CD8-positive, alpha-beta memory T cell (primary cell): ENCODE measurements at places on chromosomes 4 and X. TPM values are rescaled to one million over a fixed set of nuclear protein-coding genes. Genes with fewer than 3 reads are reported as not detected.
A peak's percentile ranks its signal among the peaks of the same experiment; 100 is the strongest.

DNA sequence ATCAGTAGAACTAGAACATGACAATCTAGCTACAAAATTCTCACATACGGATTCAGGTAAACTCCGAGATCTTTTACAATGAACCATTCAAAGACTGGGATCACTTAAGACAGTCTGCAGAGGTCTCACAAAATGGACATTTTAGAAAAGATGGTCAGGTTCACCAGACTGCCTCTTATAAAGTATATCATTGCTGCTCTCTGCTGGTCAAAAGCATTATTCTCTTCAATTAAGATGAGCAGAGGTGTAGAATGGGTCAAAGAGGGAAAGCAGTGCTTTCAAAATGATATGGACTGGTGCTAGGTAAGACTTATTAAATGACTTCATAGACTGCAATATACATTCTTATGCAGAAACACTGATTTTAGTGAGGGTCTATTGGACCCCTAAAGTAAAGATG is 434.7 kb downstream of the PACRGL start:
- no peak overlapping the region for H3K4me3 ChIP-seq
- no peak overlapping the region for H3K27ac ChIP-seq
- DNase-seq: no peak
- no peaks in the 10 kb centered on the region for H3K27me3 ChIP-seq
- H3K4me1 ChIP-seq: no peaks in the 10 kb centered on the region

GRCh38 chr4:79857811-79858210 is 215.2 kb downstream of the ANTXR2 start:
- H3K27ac ChIP-seq: no peak overlapping the region
- DNase-seq: no peak
- H3K36me3 ChIP-seq: no peaks in the 10 kb centered on the region
- no peak overlapping the region for H3K4me3 ChIP-seq
- no peaks in the 10 kb centered on the region for H3K27me3 ChIP-seq

DNA sequence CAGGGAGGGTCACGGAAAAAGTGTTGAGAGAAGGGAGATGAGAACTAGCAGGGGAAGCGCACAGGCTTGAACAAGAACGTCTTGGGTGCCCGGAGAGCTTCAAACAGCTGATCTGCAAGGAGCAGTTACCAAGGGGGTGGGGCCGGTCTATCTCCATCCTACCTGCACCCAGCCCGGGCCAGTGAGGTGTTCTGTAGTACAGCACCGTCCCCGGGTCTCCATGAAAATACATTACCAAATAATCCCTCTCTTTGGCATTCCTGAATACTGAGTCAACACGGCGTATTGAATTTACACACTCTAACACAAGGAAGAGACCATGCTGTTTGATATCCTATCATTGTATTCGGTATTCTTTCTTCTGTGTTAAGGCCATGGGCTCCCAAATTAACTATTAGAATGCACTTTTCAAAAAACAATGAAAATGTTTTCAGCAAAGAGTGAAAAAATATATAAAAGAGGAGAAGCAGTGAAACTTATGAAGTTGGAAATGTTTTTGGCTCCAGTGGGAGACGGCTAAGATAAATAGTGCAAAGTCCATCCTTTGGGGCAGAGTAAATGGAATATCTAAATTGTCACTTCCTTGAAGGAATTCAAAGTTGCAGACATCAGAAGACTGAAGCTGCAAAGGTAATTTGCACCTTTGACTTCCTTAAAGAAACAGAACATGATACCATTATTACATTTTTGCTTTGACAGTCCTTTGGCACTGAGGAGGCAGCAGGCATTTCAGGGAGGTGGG is 90.3 kb downstream of the DHRSX start:
- no peak for DNase-seq
- H3K27me3 ChIP-seq: no peaks in the 10 kb centered on the region
- no peaks in the 10 kb centered on the region for H3K36me3 ChIP-seq
- H3K27ac ChIP-seq: no peak overlapping the region
- no peak overlapping the region for H3K4me3 ChIP-seq
- H3K4me1 ChIP-seq: no peaks in the 10 kb centered on the region

DNA sequence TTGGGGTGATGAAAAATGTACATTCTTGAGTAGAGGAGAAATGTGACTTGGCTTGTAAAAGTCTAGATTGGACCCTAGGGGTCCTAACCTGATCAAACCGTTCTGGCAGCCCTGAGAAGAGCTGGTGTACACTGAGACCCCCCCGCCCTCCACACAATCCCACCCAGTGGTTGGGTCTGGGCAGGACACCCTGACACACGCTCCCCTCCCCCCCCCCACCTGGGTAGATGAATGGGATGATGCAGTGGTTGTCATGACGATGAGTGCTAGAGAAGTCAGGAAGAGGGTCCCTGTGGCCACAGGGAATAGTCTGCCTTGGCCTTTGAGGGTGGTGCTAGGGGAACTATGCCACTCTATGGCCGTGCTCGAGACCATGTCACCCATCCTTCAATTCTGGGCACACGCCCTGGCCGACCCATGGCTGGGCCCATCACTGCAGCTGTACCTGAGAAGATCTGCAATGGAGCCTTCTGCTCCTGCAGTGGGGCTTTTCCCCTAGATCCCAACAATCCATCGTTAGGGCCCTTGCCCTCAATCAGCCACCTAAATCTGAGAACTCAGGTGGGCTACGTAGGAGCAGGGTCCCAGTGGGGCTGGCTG is 4.4 kb downstream of the CDK16 start:
- no peak for DNase-seq
- peaks cover 21% of the 10 kb centered on the region for H3K36me3 ChIP-seq
- H3K4me1 ChIP-seq: peaks cover 12% of the 10 kb centered on the region
- H3K27ac ChIP-seq: no peak overlapping the region
- no peak overlapping the region for H3K4me3 ChIP-seq

GRCh38 chr4:156473151-156473550 is 498.4 kb downstream of the PDGFC start:
- H3K4me1 ChIP-seq: no peaks in the 10 kb centered on the region
- no peaks in the 10 kb centered on the region for H3K36me3 ChIP-seq
- H3K27me3 ChIP-seq: no peaks in the 10 kb centered on the region
- H3K27ac ChIP-seq: no peak overlapping the region
- H3K4me3 ChIP-seq: no peak overlapping the region

GRCh38 chr4:29558789-29559188 is 1161.4 kb upstream of the PCDH7 start:
- no peaks in the 10 kb centered on the region for H3K36me3 ChIP-seq
- no peak overlapping the region for H3K27ac ChIP-seq
- H3K27me3 ChIP-seq: no peaks in the 10 kb centered on the region

DNA sequence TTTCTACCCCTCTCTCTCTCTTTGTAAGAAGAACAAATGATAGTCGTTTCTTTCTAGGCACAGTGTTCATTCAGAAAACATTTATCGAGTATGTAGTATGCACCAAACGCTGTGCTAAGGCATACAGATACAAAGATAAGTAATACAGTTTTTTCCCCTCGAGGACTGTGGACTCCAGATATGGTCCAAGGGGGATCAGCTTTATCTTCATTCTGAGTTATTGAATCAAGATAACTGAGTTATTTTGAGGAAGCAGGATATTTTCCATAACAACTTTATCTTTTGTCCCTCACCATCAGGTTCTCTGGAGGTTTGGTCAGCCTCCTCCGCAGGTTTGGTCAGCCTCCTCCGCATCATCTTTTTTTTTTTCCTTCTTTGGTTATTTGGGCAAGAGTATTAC is 15.0 kb downstream of the EREG start:
- H3K27ac ChIP-seq: no peak overlapping the region
- no peaks in the 10 kb centered on the region for H3K36me3 ChIP-seq
- H3K4me1 ChIP-seq: no peaks in the 10 kb centered on the region
- no peak overlapping the region for H3K4me3 ChIP-seq
- H3K27me3 ChIP-seq: no peaks in the 10 kb centered on the region

- no peaks in the 10 kb centered on the region for H3K27me3 ChIP-seq
- H3K4me1 ChIP-seq: no peaks in the 10 kb centered on the region
- H3K36me3 ChIP-seq: no peaks in the 10 kb centered on the region
- H3K27ac ChIP-seq: no peak overlapping the region
- no peak overlapping the region for H3K4me3 ChIP-seq
Measured at GRCh38 chr4:148961526-148961925, 519.3 kb upstream of the NR3C2 start.

GRCh38 chr4:123412700-123413512 is 16.3 kb downstream of the SPRY1 start:
- no peaks in the 10 kb centered on the region for H3K36me3 ChIP-seq
- H3K4me1 ChIP-seq: no peaks in the 10 kb centered on the region
- H3K4me3 ChIP-seq: no peak overlapping the region
- no peak overlapping the region for H3K27ac ChIP-seq

DNA sequence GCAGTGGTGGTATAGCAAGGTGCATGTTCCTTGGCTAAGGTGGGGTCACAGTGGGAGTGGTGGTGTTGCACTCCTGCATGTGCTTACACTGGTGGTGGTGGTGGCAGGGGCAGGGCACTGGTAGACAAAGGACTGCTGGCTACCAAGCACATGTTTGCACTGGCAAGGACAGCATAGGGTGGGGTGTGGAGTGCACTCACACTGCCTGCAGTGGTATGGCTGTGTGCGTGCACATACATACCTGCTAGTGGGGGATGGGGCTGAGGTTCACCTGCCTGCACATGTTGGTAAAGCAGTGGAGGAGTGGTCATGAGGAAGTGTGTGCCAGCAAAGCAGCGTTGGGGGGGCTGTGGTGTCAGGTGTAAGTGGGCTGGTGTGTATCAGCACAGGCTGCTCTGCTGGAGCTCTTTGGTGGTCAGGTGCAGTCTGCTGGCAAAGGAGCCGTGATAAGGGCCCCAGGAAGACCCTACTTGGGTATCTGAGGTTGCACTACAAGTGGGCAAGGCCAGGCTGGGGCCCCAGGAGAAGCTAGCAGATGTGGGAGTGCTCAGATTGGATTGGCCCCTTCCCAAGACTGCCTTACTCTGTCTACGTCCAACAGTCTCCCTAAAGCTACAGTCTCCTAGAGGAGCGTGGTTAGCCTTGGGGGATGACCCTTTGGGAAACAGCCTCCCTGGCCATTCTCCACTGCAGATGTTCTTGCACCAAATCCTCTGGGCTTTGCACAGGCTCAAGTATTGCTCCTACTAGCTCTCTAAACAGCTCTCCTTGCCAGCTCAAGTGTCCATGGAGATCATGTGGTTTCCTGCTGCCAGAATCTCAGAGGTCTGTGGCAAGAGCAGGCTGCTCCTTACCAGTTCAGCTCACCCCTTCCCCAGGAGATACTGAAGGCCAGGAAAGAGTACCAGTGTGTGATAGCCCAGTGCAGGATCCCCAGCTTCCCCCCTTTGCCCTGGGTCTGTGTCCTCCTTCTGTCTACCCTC is 486.3 kb upstream of the PABPC4L start:
- no peaks in the 10 kb centered on the region for H3K27me3 ChIP-seq
- H3K4me1 ChIP-seq: no peaks in the 10 kb centered on the region
- H3K4me3 ChIP-seq: no peak overlapping the region
- no peak for DNase-seq
- no peaks in the 10 kb centered on the region for H3K36me3 ChIP-seq
- no peak overlapping the region for H3K27ac ChIP-seq

GRCh38 chr4:89725268-89725667 is 111.7 kb downstream of the SNCA start:
- no peak for DNase-seq
- H3K4me1 ChIP-seq: no peaks in the 10 kb centered on the region
- no peak overlapping the region for H3K27ac ChIP-seq
- H3K4me3 ChIP-seq: no peak overlapping the region
- no peaks in the 10 kb centered on the region for H3K27me3 ChIP-seq

- no peak overlapping the region for H3K4me3 ChIP-seq
- H3K27ac ChIP-seq: no peak overlapping the region
- H3K36me3 ChIP-seq: no peaks in the 10 kb centered on the region
Measured at GRCh38 chr4:144757969-144758368, 112.0 kb downstream of the HHIP start.

DNA sequence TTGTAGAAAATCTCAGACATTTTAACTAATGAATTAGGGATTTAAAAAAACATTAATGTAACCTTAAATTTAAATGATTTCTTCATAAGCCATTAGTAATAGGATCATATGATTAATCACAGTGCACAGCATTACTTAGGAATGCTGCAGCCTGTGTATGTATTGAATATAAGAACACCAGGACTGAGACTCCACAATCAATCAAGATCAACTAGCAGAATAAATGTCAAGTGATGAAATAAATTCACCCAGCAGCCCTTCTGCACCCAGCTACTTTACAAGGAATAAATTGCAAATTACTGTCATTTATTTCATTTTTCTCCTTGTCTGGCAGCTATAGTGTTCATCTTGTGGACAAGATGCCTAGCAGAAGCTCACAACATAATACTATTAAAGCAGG is 46.5 kb downstream of the NEIL3 start:
- H3K36me3 ChIP-seq: no peaks in the 10 kb centered on the region
- H3K27ac ChIP-seq: no peak overlapping the region
- no peaks in the 10 kb centered on the region for H3K27me3 ChIP-seq
- no peak for DNase-seq
- H3K4me3 ChIP-seq: no peak overlapping the region

DNA sequence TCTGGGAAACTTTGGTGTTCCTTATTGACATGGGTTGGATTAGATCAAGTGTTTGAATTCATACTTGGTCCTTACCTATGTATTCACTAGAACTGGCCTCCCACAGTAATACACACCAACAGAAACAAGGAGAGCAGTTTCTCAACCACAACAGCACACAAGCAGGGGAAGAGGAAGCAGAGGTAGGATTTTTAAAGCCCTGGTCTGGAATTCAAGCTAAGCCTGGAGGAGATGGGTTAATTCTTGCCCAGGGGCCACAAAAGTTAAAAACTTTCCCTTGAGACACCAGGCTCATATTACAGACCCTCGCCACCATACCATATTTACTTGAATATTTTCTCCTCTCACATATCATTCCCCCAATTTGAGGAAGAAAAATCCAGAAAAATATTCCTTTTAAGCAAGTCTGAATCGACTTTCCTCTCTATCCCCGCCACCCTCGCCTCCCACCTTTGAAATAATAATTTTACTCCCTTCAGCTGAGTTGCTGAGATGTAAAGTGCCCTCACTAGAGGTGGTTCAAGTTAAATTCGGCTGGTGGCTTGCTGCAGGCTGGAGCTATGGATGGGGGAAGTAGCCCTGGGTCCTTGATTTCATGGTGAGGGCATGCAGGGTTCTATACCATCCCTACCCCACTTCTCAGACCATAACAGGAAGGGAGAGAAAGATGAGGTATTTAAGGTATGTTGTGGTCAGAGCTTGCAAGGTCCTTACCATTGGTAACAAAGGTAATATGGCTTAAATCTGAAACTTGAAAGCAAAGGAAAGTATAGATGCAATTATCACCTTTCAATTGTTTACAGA is 440.2 kb downstream of the INPP4B start:
- H3K27me3 ChIP-seq: no peaks in the 10 kb centered on the region
- peak overlapping the region; percentile 71 for H3K4me3 ChIP-seq
- H3K36me3 ChIP-seq: no peaks in the 10 kb centered on the region
- peak overlapping the region; percentile 51 for H3K27ac ChIP-seq
- peak; percentile 5 for DNase-seq
- H3K4me1 ChIP-seq: peaks cover 56% of the 10 kb centered on the region

Gene PASD1
- total RNA-seq: not detected

Gene CHRDL1
- total RNA-seq: not detected

Gene HTR2C
- not detected for total RNA-seq

Gene EDA2R
- 1.6 TPM for total RNA-seq

Gene ARMCX4
- 4.9 TPM for total RNA-seq

Gene FAM47E
- not detected for total RNA-seq

Gene CPE
- not detected for total RNA-seq

Gene TMEM184C
- total RNA-seq: 31.6 TPM

Gene RAB39B
- 12.0 TPM for total RNA-seq
